Fibroblast of lung (primary cell): ENCODE measurements at places on chromosomes 6 and 20. TPM values are rescaled to one million over a fixed set of nuclear protein-coding genes. Genes with fewer than 3 reads are reported as not detected.

DNA sequence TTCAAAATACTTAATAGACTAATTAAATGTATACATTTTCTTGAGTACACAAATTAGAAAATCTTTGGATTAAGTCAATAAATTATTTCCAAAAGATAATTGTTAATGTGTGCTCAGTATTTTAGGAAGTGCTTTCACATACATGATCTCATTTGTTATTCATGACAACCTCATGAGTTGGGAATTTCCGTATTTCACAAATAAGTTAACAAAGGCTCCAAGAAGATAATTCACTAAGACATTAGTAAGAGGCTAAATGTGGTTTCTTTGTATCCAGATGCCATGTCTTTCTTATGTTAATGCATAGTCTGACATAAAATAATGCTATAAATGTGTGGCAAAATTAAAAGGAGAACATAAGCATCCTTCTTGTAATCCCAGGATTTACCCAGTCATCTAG, 79.5 kb upstream of the TCF21 start:
- H3K27me3 ChIP-seq, result no peaks in the 10 kb centered on the region
- no peak overlapping the region for H3K27ac ChIP-seq
- no peaks in the 10 kb centered on the region for H3K4me1 ChIP-seq

DNA sequence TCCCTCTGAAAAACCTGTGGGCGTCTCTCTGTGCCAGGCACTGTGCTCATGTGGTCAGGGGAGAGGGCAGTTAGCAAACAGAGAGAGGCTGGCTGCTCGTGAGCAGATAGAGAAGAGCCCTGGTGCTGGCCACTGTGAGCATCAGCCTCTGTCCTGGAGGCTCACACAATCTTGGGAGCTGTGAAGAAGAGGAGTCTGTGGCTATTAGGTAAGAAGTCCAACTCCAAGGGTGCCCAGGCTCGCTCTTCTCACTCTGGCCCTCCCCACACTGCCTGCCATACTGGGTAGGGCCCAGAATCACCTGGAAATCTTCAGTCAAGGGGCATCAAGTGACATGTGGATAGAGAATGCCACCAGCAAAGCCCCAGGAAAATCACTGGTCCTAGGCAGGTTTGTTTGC, 14.1 kb downstream of the SCML4 start:
- peaks cover 10% of the 10 kb centered on the region for H3K27me3 ChIP-seq
- H3K36me3 ChIP-seq, result no peaks in the 10 kb centered on the region
- no peak overlapping the region for H3K4me3 ChIP-seq

DNA sequence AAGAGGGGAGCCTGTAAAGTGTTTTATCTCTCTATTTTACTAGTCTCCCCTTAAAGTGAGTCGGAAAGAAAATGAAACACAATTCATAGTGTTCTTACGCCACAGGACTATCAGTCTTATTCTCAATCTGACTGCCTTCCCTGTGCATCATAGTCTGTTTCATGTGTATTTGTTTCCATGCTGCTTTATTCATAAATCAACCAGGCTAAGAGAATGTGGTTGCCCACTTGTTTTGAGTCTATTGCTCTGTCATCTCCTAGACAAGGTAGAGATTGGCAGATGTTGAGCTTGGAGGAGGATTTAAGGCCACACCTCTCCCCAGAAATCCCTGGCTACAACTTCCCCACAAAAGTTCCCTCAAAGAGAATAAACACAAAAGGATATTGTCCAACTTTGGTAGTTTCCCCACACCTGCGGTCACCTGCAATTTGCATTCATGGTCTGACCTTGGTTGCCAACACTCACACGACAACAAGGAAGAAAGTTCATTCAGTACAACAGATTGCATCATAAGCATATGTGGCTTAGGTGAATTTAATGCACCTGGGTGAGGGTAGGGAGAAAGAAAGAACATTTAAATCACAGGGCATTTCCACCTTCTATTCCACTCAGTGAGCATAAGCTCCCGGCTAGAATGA, 167.1 kb upstream of the FBXL4 start:
- DNase-seq, result no peak
- H3K27me3 ChIP-seq, result no peaks in the 10 kb centered on the region
- no peaks in the 10 kb centered on the region for H3K36me3 ChIP-seq
- H3K4me1 ChIP-seq, result no peaks in the 10 kb centered on the region
- H3K27ac ChIP-seq, result no peak overlapping the region

GRCh38 chr20:30168025-30168799, 1089.3 kb upstream of the DEFB115 start:
- H3K27me3 ChIP-seq, result no peaks in the 10 kb centered on the region
- H3K4me3 ChIP-seq, result no peak overlapping the region
- DNase-seq, result no peak
- H3K27ac ChIP-seq, result no peak overlapping the region
- no peaks in the 10 kb centered on the region for H3K4me1 ChIP-seq

DNA sequence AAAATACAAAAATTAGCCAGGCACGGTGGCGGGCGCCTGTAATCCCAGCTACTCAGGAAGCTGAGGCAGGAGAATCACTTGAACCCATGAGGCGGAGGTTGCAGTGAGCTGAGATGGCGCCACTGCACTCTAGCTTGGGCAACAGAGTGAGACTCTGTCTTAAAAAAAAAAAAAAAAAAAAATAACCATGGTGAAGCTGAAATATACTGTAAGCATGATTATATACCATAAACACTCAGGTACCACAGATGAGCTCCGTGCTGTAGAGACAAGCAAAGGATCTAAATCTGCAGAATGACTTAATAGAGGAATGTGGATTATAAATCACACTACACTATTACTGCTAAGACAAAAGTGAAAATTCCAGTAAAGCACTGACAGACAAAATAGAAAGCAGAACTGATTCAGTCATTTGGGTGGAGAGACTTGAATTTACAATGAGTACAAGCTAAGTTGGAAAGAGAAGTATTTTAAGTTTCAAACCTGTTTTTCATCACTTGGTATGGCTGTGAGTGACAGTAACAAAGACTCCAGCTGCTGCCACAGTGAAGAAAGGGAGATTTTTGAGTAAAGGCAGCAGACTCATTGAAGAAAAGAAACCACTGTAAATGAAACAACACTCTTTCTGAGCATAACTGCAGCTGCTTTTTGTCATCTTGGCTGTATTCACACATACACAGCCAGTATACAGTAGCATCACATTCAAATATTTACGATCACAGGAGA, 322.1 kb downstream of the RNGTT start:
- H3K27me3 ChIP-seq, result no peaks in the 10 kb centered on the region
- no peaks in the 10 kb centered on the region for H3K36me3 ChIP-seq
- DNase-seq, result peak; percentile 31
- H3K4me3 ChIP-seq, result no peak overlapping the region
- no peak overlapping the region for H3K27ac ChIP-seq

- peaks cover 2% of the 10 kb centered on the region for H3K27me3 ChIP-seq
- H3K36me3 ChIP-seq, result no peaks in the 10 kb centered on the region
- no peak overlapping the region for H3K4me3 ChIP-seq
- no peak overlapping the region for H3K27ac ChIP-seq
These were observed 19.2 kb downstream of the KCNG1 start for GRCh38 chr20:51003753-51004152.

DNA sequence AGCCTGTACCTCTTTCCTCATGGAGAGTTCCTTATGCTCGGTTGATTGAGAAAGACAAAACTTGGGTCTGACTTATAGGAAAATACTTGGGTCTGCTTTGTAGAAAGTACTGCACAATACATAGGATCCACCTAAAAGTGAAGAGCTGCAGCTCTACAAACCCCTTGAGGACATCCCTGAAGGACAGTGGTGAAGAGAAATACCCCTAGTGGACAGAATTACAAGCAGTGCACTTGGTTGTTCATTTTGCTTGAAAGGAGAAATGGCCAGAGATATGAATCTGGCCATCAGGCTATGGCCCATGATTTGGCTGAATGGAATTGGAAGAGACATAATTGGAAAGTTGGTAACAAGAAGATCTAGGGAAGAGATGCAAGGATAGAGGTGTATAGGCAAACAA, 8.3 kb downstream of the CD24 start:
- no peaks in the 10 kb centered on the region for H3K36me3 ChIP-seq
- H3K27me3 ChIP-seq, result no peaks in the 10 kb centered on the region
- H3K4me1 ChIP-seq, result no peaks in the 10 kb centered on the region

DNA sequence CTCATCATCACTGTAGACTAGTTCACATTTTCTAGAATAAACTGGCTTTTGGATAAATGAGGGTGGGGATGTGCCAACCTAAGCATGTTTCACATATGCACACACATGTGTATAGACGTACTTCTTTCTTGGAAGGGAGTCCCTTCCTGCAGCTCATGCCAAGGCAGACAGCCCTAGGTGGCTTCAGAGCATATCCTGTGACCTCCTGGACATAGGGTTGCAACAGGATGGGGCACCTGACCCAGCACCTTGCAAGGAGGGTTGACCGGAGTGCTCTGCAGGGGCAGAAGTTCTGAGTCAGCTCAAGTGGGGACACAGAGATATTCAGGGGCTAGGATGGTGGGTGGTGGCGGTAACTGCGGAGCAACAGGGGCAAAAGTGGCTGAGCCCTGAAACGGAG, 68.6 kb upstream of the RALGAPA2 start:
- no peaks in the 10 kb centered on the region for H3K27me3 ChIP-seq
- no peak for DNase-seq
- H3K4me3 ChIP-seq, result no peak overlapping the region
- H3K27ac ChIP-seq, result no peak overlapping the region

The SLC24A3 gene
- 1.8 and 4.9 TPM in 2 replicates for total RNA-seq

The CDH26 gene
- total RNA-seq, result 0.26 and 0.50 TPM in 2 replicates

The SEL1L2 gene
- total RNA-seq, result not detected in 2 replicates

The BEND6 gene
- 10.8 and 12.6 TPM in 2 replicates for total RNA-seq

GRCh38 chr6:119677384-119677783, 327.8 kb upstream of the MAN1A1 start:
- H3K27me3 ChIP-seq, result no peaks in the 10 kb centered on the region
- no peak overlapping the region for H3K27ac ChIP-seq
- H3K4me1 ChIP-seq, result no peaks in the 10 kb centered on the region
- no peak for DNase-seq

GRCh38 chr20:59185809-59186208, 22.2 kb downstream of the ZNF831 start:
- no peaks in the 10 kb centered on the region for H3K27me3 ChIP-seq
- no peak overlapping the region for H3K4me3 ChIP-seq
- DNase-seq, result no peak
- H3K4me1 ChIP-seq, result no peaks in the 10 kb centered on the region
- H3K36me3 ChIP-seq, result no peaks in the 10 kb centered on the region

DNA sequence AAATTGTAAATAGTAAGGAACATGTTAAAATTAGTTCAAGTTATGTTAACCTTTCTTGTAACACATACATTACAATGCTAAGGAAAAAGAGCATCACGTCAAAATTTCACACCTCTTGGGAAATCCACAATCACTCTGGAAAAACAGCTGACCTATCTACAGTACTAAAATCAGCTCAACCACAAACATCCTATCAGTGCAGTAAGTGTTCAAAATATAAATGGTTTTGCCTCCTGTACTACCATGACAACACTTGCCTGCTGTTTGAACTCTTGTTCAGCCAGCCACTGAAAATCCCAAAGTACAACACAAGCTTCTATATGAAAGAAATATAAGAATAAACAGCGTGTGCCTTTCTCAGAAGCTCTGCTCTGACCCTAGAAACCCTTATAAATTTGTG, 83.5 kb upstream of the PLN start:
- H3K4me3 ChIP-seq, result no peak overlapping the region
- no peak overlapping the region for H3K27ac ChIP-seq
- no peaks in the 10 kb centered on the region for H3K27me3 ChIP-seq

DNA sequence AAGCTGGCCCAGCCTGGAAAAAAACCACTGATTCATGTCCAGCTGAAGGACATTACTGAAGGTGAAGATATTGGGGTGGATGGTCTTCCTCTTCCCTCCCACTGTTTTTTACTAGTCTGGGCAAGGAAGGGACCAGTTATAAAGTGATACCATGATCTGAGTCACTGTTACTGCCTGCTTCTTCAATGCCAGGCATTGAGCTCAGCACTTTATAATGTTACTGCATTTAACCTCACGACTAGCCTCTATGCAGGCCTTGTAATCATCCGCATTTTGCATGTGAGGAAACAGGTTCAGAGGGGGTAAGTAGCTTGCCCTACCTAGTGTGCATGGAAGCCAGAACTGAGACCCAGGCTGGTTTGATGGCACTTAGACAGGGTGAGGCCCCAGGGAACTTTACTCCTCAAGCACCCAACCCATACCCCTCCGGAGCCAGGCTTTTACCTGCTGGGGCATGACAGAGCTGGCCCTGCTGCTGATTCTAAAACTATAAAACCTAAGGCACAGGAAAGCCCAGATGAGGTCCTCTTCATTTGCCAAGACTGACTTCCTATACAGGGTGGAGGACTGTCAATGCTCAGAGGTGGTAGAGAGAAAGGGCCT, 11.0 kb upstream of the KCNK5 start:
- no peak for DNase-seq
- H3K27ac ChIP-seq, result no peak overlapping the region
- no peaks in the 10 kb centered on the region for H3K36me3 ChIP-seq
- H3K27me3 ChIP-seq, result no peaks in the 10 kb centered on the region
- no peak overlapping the region for H3K4me3 ChIP-seq

The IMPG1 gene
- total RNA-seq, result not detected in 2 replicates

The OR12D3 gene
- not detected in 2 replicates for total RNA-seq

DNA sequence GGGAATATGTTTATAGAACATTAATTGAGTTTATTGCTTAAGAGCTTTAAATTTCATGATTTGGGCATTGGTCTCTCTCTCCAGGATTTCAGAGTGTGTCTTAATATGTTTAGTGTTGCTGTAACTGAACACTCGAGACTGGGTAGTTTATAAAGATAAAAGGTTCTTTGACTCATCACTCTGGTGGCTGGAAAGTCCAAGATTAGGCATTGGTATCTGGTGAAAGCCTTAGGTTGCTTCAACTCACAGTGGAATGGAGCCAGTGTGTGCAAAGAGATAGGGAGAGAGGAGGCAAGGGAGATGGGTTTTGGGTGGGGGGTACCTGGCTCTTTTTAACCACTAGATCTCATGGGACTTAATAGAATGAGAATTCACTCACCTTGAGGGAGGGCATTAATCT, 35.6 kb upstream of the DTNBP1 start:
- DNase-seq, result no peak
- no peaks in the 10 kb centered on the region for H3K4me1 ChIP-seq
- no peaks in the 10 kb centered on the region for H3K27me3 ChIP-seq
- H3K36me3 ChIP-seq, result no peaks in the 10 kb centered on the region

The SLC44A4 gene
- not detected in 2 replicates for total RNA-seq

The BMP6 gene
- total RNA-seq, result under 0.01 TPM in 2 replicates

The ELOVL2 gene
- total RNA-seq, result under 0.01 and 1.0 TPM in 2 replicates

DNA sequence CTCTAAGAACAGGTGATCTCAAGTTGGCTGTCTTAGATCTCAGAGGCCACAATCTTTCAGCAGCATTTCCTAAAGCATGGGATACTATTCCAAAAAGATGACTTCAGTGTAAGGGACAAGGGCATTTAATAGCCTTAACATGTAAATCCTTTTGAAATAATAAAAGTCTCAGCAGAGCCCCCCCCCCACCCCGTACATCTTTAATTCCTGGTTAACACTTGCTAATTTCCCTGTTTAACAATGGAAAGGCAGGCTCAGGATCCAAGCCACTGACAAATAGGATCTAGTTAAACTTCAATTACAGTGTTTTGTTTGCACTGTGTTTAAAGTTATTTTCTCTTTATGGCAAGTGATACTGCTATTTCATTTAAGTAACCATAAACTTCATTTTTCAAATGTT, 12.0 kb downstream of the TASP1 start:
- no peak overlapping the region for H3K27ac ChIP-seq
- H3K36me3 ChIP-seq, result no peaks in the 10 kb centered on the region
- no peaks in the 10 kb centered on the region for H3K27me3 ChIP-seq

GRCh38 chr6:48916607-48917006, 546.4 kb downstream of the MMUT start:
- H3K27me3 ChIP-seq, result no peaks in the 10 kb centered on the region
- DNase-seq, result no peak
- no peak overlapping the region for H3K4me3 ChIP-seq
- H3K4me1 ChIP-seq, result no peaks in the 10 kb centered on the region
- H3K27ac ChIP-seq, result no peak overlapping the region
